ENCODE measurements at places on chromosomes 1 and 21.

- DNase-seq: no peak
Measured at GRCh38 chr21:29231756-29232529, 66.8 kb upstream of the BACH1 start.

DNA sequence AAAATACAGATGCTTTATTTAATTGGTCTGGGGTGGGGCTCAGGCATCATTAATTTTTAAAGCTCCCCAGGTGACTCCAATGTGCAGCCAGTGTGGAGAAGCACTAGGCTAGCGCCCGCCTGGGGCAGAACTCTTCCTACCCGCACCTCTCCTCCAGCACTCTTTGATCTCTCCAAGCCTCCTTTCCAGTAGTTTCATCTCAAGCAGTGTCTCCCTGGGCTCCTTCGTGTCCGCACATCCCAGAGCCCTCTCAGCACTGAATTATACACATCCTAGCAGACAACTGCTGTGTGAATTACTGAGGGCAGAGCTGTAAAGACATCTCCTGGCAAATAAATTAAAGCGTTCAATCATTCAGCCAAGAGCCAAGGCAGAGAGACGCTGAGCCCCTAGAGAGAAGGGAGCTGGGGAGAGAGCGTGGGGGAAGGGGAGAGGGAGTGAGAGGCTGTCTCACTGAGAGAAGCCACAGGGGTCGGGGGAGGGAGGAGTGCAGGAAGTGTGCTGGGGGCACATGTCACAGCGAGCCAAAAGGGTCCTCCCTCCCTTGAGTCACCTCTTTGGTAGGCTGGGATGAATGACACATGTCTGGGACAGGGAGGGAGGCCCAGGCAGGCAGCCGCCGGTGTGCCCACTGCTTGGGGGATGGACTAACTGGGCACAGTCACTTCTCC lies 21.0 kb upstream of the PARP1 start:
- no peak for DNase-seq

DNA sequence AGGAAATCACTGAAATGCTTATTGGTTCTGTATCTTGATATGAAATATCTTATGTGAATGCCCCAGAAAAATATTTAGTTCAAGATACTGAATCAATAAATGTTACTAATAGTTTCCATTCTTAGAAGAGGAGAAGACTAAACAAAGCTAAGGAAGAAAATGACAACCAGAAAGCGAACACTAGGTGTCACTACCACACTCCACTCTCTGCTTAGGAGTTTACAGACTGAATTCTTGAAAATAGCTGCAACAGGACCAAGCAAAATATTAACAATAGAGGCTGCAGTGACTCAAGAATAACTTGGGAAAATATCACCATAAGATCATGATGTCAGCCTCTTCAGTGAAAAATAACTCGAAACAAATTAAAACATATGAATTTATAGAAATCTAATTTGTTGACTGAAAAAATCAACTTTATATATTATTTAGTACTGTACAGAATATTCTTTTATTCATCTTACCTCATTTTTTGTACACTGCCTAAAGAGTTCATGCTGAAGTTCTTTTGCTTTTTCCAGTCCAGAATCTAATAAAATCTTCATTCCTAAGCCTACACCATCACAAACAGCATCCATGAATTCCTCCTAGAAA lies 61.6 kb downstream of the KIF14 start:
- DNase-seq: peak; percentile 43

GRCh38 chr1:94296018-94296417 lies 58.6 kb upstream of the ARHGAP29 start:
- DNase-seq: no peak

DNA sequence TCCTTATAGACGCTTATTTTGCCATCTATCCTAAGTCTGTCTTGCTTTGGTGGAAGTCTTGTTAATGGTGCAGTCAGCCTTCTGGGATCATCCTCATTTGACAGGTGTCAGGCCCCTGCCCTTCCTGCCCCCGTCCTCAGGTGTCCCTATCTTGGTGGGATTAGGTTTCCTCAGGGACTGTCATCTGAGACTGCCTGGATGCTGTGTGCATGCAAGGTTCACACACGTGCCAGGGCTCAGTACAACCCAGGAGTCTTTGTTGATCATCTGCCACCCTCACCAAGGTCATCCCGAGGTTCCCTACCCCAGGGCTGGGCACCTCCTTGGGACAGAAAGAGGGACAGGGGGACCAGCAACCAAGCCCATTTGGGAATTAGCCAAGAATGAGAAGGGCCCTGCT lies 18.0 kb downstream of the PADI2 start:
- no peak for DNase-seq

DNA sequence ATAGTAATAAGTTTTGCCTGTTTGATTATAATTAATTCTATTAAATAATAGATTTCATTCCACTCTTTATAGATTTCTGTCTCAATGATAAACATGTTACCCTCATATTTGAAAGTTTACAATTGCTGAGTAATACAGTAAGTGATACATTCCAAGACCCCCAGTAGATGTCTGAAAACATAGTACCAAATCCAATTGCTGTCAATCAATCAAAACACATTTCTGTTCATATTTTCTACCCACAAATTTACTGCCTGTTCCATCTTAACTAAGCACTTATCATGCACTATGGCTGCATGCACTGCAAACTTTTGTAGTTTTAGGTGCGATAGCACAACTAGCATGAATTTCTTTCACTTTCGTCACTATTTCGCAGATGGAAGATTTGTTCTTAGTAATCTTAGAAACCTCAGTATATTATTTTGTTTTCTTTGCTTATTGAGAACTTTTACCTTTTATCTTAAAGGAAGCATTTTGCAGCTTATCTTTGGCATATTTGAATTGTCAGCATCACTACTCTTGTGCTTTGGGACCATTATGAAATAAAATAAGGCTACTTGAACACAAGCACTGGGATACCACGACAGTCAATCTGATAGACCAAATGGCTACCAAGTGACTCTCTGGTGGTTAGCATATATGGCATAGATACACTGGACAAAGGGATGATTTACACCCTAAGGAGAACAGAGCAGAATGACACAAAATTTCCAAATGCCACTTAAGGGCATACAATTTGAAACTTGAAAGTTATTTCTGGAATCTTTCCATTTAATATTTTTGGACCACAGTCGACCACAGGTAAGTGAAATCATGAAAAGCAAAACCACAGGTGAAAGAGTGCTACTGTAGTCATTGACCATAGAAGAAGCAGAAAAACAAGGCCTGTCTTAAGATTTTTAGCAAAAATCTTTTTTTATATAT lies 67.6 kb downstream of the RGS13 start:
- DNase-seq: no peak

DNA sequence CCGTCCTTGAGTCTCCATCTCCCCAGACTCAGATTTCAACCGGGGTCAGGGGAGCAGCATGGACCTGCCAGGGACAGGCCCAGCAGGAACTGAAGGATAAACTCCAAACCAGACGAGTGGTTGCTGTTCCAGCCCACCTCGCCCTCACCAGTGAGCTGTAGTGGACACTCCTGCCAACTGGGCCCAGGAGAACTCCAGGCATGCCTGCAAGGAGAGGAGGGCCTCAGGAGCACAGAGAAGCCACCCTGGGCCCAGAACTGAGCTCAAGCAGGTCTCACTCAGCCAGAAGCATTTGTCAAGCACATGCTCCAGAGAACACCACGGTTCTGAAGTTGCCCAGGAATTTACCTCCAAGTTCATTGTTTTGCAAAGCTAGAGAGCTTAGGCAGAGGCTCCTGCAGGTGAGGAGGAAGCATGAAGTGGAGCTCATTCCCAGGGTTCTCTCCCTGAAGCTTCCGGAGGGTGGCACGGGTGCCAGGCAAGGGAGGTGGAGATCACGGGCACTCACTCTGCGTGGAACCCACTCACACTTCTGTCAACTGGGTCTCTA lies 61.0 kb downstream of the MATN1 start:
- DNase-seq: no peak

DNA sequence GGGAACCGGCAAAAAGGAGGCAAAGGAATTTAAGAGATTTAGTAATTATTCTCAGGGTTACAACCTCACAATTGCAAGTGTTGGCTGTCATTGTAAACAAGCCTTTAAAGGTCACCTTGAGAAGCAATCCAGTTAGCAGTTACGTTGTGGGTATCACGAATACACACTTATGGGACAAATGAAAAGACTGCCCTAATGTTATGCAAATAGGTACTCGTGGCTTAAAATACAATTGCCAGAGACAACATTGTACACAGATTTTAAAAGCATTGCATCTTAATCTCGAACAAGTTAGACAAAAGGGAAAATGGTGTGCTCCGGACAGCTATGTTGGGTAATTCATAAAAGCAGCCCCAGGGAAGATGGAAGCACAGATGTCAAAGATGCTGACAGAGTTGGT lies 120.5 kb upstream of the ZC3H12A start:
- no peak for DNase-seq

DNA sequence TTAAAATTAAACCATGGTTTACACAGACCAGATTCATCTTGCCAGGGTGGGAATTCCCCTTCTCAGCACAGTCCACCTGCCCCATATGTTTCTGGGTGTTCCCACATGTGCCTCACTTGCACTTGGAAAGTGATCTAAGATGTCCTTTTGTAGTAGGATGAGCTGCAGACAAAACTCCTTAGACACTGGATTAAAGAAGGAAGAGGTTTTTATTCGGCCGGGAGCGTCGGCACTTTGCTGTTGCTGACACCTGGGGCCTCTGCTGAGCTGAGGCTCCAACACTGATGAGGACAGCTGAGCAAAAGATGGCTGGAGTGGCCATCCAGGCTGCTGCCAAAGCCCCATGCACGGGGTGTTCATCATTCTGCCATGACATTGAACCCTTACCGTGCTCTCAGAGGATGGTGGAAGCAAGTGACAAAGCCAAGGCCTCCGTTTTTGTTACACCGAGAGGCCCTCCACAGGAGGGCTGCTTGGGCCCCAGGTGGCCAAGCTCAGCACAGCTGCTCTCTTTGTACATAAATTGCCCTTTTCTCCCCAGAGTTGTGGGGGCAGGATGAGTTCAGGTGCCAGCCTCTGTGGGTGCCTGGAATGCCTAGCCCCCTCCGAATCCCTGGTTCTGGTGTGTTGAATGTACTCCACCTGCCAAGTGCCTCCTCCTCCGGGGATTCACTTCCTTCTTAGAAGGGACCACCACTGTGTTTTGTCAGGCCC lies 7.3 kb upstream of the ACOT11 start:
- DNase-seq: no peak

DNA sequence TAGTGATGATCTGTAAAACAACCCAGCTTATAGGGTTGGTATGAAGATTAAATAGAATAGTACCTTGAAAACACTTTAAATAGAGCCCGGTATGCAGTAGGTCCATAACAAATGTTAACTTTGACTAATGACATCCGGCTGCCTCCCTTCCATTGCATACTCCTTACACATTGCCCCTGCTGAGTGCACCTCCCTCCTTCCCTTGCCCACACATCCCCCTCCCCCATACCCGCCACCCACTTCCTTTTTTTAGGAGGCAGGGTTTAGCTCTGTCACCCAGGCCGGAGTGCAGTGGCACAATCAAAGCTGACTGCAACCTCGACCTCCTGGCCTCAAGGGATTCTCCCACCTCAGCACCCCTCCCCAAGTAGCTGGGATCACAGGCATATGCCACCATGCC lies 24.4 kb upstream of the ZC3H12A start:
- DNase-seq: peak; percentile 14

- no peak for DNase-seq
Measured at GRCh38 chr1:6891781-6892579, 106.7 kb downstream of the CAMTA1 start.

DNA sequence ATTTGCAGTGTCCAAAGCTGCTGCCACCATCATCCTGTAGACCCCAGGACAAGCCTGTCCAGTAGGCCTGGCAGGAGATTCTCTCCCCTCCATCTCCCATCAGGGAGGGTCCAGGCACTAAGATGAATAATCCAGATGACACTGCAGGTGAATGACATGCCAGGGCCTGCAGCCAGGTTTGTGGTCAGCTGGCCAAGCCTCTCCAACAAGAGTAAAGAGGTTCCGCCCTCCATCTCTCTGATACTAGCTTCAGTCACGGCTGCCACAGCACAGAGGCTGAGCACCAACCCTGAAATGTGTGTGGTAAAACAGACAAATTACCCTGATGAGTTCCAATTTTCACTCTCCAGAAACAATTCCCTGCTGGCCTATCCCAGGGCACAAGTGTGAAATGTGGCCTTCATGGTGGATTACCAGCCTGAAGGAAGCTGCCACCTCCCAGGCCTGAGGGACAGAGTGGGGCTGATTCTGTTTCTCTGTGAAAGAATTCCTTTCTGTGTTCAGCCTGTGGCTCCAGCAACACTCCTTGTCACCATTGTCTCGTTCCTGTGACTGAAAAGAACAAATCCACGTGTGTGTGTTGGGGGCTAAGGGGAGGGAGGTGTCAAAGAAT lies 19.9 kb upstream of the LHX4 start:
- DNase-seq: no peak

DNA sequence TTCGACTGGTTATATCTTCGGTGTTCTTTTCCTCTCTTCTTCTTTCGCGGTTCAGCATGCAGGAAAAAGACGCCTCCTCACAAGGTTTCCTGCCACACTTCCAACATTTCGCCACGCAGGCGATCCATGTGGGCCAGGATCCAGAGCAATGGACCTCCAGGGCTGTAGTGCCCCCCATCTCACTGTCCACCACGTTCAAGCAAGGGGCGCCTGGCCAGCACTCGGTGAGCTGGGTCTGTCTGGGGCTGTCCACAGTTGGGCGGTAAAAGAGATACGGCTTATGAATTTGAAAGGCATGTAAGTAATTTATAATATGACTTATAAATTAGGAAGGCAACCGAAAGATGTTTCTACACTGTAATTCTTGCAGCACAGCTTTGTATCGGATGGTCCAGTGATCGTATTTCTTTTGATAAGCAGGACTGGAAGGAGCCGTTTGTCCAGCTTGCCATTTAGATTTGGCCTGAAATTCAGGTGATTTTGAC lies 334 bp downstream of the CTH start:
- no peak for DNase-seq

DNA sequence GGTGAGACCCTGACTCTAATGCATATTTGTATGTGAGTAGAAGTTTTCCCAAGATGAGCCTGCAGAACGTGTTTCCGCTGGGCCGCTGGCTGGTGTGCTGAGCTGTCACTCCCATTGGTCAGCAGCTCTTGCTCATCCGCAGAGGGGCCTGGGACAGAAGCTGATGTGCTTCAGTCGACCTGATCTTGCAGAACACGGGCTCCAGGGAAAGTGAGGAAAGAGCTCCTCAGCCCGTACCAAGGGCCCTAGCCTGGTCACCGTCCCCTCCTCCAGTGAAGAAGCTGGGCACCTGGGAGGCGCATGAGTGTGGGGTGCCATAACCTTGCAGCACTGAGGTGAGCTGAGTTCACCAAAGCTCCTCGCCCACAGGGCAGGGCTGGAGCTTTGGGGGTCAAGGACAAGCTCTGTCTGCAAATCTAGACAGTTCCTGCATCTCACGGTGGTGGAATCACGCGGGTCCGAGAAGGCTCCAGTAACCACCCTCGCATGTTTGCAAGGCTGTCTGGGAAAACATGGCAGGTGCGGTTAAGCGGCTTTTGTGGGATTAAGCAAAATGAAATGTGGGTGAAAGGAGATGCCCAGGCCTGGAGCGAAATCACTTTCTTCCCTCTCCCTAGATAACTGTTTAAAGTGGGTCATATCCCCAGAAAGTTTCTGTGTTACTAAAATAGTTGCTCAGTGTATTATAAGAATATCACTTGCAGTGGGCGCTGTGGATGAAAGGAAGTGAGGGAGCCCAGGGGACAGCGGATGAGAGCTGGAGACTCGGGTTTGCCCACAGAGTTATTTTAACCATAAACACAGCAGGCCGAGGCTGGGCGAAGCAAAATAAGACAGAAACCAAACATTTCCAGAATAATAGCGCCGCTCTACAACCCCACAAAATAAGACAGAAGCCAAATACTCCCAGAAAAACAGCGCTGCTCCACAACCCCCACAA lies 33.1 kb upstream of the LRRC3 start:
- no peak for DNase-seq

- DNase-seq: no peak
Measured at GRCh38 chr1:43074244-43074643, 97.8 kb downstream of the EBNA1BP2 start.

GRCh38 chr1:201533836-201534235 lies 5.1 kb upstream of the NAV1 start:
- no peak for DNase-seq

Data from CD4-positive, alpha-beta T cell treated with Interleukin-4 for 1 hour (primary cell).